ENCODE measurements at places on chromosomes 4 and X. TPM values are rescaled to one million over a fixed set of nuclear protein-coding genes. Genes with fewer than 3 reads are reported as not detected.
A peak's percentile ranks its signal among the peaks of the same experiment; 100 is the strongest.

DNA sequence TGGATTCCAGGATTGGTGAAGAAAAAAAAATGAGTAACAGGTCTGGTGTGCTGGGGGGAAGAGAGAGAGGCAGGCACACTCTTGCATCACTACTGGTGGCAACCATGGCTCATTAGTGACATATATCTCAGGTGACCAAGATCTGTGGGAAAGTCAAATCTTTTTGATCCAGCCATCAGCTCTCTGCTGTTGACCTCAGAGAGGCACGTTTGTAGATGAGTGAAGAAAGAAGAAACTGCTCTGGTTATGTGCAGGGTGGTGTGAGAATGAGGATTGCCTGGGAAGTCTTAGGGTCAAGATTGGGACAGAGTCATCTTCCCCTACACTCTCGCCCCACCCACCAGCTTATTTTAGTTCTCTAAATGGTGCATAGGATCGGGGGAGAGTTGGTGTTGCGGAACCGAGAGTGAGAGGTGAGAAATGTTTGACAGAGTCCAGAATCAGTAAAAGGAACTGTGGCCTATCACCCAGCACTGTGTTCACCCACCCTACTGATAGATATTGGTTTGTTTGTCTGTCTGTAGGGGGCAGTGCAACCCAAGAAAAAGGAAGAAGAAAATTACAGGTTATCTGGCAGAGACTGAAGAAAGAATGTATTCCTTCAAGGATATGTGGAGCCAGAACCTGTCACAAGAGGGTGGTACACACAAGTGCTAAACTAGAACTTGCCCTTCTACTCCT is 21.9 kb downstream of the ARMCX6 start:
- DNase-seq: peak; percentile 54

DNA sequence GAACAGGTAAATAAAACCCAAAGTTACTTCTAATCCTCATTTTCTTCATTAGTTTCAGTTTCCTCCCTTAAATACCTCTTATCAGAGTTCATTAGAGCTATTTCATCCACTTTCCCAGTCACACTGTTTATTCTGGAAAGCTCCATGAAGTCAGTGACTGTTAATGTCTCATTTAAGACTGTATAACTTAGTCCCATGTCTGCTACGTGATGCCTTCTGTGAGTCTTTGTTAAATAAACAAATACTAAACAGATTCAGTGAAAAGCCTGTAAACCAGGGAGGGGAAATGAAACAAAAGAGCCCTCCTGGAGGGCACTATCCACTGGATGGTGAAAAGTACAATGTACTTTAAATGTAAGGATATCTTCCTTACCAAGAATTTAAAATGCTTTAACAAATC is 24.7 kb downstream of the ACE2 start:
- DNase-seq: no peak

GYPE gene
- total RNA-seq: 1.1 TPM

DNA sequence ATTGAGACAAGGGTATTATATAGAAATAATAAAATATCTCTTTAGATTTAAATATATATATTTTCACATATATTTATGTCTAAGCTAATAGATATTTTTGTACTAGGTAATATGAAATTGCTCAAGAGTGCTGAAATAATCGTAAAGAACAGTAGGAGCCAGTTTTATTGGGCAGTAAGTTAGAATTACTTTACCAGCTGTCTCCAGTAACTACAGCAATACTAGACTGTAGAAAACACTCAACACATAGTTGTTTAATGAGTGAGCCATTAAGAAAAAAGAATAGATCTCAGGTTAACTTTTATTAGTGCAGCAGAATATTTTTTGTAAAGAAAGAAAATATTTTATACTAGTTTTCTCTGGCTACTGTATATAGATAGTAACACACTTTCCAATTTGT is 715.2 kb downstream of the TRIML1 start:
- DNase-seq: no peak

- DNase-seq: no peak
Measured at GRCh38 chr4:88396681-88397080, 18.0 kb downstream of the HERC6 start.

DNA sequence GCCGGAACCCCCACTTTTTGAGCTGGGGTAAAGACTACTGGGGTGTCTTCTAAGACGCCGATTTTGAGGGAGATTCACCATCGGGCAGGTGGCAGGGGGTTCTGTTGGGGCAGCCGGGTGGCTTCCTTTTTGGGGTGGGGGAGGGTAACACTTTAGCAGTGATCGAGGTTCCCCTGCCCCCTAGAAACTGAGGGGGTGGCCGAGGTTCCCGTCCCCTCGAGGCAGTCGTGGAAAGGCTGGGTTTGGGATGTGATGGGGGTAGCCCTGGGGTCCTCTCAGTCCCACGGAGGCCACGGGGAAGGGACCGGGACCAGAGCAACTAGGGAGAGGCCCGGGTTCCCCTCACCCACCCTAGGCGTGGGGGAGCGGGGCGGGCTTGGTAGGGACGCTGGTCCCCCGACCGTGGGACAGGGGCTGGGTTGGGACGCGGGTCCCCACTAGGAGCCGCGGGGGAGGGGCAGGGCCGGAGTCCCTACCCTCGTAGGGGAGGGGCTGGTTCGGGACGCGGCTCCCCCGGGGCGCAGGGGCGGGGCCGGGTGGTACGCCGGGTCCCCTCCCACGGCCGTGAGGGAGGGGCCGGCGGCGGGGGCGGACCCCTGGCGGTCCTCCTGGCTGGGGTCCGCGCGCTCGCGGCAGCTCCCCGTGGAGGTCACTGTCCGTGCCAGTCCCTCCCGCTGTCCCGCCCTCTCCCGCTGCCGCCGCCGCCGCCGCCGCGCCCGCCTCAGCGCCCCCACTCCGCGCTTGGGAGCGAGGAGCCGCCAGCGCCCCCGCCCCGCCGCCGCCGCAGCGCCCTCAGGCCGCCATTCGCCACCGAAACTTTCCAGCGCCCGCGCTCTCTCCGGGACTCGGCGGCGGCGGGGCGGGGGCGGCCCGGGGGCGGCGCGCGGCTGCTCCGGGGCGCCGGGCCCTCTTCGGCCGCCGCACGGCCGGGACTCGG is at the start of gene TBL1X:
TSS of gene TBL1X (plus strand) at position 624 of the 937 bp plus-strand sequence. CDS start 188,529 bp downstream, outside the sequence.
- peak; percentile 71 for DNase-seq

SNCA gene
- total RNA-seq: 2.5 TPM

DNA sequence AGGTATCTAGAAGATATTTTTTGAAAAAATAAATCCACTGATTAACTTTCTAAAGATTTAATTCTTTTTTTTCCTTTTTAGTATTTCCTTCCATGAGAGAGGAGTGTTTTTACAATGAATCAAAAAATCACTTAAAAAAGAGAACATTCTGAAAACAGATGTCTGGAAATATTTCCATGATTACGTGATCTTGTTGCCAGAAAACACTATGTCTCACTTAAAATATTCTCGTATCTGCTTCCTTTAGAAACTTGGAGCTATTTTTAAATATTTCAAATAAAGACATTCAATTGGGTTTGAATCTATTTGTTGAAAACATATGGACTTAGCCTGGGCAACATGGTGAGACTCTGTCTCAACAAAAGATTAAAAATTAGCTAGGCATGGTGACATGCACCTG is 232.8 kb upstream of the RASGEF1B start:
- DNase-seq: no peak

- DNase-seq: no peak
Measured at GRCh38 chr4:16123356-16124084, 39.7 kb upstream of the PROM1 start.

DNA sequence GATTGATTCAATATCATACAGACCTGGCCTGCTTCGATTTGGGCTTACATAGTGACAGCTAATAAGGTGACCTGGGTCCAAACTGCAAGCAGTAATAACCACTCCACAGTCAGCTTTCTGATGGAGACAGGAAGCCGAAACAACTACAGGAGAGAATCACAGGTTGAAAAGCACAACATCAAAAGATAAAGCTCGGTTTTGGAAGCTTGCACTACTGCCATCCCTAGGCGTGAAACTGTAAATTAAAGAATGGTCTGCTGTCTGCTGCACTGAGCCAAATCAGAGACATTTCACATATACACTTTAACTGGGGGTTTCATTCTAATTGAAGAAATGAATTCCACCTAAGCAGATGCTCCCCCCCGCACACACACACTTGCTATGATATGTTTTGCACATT is 116.3 kb downstream of the DHX15 start:
- DNase-seq: no peak

Measured in naive thymus-derived CD4-positive, alpha-beta T cell (primary cell).